ENCODE measurements at places on chromosomes 2 and 18.

DNA sequence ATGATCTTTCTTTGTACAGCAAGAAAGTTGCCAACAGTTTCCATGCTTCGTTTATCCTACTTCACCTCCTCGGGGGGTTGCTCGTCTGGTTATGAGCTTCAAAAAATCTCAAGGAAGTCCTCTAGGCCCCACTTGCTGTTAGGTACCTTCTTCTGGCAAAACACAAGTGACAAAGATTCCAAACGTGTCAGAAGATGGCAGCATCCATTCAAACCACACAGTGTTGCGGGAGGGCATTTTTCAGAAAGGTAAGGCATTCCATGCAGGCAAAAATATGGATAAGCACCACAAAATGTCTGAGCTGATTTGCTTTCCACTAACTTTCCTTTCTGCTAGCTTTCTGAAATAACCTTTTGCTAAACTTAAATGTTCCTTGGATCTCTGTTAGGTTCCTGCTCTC is 13.2 kb upstream of the OR6B3 start:
- DNase-seq: no peak

DNA sequence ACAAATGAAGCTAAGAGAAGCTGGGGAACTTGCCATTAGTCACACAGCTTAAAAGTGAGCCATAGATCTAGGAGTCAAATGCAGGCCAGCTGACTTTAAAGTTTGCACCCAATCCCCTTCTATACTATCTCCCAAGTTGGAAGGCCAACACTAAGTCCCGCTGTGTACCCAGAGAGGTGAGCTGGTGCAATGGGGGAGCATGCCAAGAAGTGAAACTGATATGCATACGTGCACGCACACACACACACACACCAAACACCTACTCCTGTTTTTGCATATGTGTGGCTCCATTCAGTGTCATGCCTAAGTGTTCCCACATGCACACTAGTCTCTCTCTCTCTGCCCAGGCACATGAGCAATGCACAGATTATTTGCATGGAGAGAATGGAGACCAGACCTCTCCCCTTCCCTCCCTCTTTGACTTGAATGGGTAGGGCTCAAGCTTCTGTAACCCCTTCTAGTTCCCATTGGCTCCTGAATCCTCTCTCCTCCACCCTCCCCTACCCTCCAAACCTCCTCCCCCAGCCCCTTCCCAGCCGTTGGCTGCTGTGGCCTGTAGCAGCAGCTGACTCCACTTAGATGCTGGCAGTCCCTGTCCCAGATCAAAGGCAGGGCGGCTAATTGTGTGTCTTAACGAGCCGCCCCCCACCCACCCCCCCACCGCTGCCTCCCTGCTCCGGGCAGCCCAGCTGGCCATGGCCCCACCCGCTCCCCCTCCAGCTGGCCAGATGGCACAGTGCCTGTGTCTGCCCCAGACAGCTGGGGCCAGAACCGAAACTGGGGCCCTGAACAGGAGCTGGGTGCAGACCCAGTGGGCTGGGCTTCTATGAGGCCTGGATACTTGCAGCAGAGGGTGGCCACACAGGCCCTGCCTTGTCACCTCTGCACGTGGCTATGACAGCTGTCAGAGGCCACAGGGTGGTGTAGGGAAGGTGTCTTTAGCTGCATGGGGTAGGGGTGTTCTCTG is 5.6 kb downstream of the WNT10A start:
- no peak for DNase-seq

- DNase-seq: no peak
These were observed 149.3 kb downstream of the FAM124B start for GRCh38 chr2:224252631-224253030.

GRCh38 chr2:141393214-141393545 is 737.6 kb downstream of the LRP1B start:
- no peak for DNase-seq

DNA sequence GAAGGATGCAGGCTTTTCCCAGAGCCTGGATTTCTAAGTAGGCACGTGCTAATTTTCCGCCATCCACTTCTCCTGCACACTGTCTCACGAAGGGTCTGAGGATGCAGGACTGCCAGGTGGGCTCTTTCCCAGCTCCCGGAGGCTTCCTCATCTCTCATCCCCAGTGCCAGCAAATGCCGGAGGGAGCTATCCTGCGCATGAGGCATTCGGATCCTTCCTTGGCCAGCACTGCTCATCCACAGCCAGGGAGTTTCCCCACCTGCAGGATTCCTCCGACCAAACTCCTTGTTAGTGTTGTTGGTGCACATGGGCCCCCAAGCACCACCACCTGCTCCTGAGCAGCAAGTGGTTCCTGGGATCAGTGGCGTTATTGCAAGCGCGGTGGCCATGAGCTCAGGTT is 5.0 kb downstream of the CNDP1 start:
- no peak for DNase-seq

- DNase-seq: no peak
These were observed 140.0 kb downstream of the VAPA start for GRCh38 chr18:10053861-10054260.

DNA sequence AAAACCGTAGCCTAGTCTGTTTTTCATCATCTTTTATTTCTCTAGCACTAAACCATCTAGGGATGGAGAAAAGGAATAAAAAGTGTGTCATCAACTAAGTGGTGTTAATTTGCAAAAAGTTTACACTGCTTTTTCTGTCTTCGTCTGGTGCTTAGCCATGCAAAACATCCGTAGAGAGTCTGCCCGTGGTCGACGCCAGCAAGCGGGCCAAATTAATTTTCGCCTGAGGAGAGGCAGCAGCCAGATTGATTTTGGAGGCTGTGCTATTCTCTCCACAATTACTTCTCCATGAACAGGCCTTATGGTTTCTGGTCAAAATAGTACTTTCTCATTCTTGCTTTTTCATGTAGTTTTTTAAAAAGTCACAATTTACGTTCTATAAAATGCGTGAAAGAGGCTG is 46.3 kb downstream of the TNFRSF11A start:
- DNase-seq: no peak

DNA sequence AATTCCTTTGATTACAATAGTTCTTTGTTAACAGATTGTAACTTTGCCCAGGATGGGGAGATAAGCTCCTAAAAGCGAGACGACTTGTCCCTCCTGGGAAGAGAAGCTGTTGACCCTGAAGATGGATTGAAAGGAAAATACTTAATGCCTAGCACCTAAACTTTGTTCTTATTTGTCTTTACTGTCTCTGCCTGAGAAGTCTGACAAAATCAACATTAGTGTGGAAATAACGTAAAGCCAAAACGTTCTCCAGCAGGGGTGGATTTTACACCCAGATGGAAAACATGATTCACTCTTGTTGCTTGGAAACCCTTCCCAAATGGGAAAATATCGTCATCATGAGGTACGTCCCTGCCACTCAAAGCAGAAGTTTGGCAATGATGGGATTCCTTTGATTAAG is 450.1 kb downstream of the SLC4A3 start:
- DNase-seq: no peak

- DNase-seq: no peak
These were observed 3.4 kb upstream of the ALPP start for GRCh38 chr2:232375164-232375563.

DNA sequence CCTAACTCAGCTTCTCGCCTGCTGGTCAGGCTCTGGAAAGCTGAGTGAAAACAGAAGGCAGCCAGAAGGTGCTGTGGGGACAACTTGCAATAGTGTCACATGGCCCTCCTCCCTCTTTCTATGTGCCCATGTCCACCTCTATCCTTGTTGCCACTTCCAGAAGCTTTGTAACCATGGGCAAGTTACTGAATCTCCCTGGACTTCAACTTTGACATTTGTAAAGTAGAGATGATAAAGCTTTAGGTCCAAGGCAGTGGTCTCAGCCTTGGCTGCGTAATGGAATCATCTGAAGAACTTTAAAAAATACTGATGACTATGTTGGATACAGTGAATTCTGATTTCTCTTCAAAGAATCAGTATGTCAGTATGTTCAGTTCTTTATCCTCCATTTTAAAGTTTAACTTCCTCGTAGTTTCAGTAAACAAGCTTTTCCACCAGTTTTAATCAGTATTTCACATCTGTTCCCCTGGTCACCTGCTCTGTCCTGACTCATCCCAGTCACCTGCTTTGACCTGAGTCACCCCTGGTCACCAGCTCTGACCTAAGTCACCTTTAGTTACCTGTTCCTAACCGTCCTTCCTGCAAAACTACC is 245.2 kb upstream of the STON1 start:
- DNase-seq: no peak

DNA sequence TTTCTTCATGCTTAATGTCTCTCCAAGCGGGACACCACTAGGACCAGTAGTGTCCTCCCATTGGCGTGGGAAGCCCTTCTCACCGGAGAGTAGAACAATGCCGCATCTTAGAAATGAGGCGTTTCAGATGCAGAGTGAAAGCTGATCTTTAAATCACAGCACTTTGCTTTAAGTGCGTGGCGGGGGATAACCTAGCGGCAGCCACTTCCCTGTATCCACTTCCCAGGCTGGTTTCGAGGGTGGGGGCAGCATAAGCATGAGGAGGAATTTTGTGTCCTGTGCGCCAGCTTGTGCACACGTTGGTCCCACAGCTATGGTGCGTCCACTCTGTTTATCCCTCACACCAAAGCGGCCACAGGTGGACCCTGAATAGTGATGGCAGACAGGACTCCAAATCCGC is 63.1 kb downstream of the MBP start:
- no peak for DNase-seq

GRCh38 chr18:58635891-58636290 is 7.0 kb upstream of the ALPK2 start:
- no peak for DNase-seq

DNA sequence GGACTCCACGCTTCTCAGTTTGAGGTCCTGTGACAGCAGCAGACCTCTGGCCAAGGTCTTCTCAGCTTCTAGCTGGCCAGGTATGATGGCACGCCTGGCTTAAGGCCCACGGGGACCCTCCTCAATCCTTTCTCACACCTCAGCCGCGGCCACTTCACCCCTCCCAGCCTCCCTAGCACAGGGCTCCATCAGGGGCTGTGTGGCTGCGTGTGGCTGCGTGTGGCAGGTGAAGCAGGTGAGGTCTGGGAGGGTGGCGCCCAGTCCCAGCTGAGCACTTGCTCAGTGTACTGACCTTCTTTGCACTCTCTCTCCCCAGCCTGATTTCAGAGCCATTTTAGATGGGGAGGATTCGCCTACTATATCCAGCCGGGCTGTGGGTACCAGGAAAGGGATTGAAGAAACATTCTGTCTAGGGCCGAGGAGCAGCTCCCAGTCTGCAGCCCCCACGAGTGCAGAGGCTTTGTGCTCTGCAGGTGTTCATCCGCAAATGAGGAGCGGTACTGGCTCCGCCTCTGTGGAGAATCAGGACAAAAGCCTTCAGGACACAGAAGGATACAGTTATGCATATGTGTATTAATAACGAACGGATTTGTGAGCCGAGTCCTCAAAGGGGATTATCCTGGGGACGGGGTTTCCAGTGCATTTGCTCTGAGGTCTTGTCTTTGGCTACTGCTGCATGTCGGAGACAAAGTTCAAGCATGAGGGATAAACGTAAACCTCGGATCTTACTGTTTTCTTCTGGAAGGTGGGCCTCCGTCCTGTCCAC is 236.9 kb upstream of the RAB6C start:
- no peak for DNase-seq

GRCh38 chr18:63603772-63604171 is 16.6 kb downstream of the SERPINB13 start:
- no peak for DNase-seq

- DNase-seq: no peak
These were observed 1.4 kb upstream of the DOK6 start for GRCh38 chr18:69399253-69399652.

All from stimulated activated CD4-positive, alpha-beta T cell treated with anti-CD3 and anti-CD28 coated beads, Interleukin-12 subunit alpha, Interleukin-12 subunit beta, amount 100 ng/mL, for 24 hours (primary cell).